ENCODE measurements at places on chromosomes 3 and 15.
A peak's percentile ranks its signal among the peaks of the same experiment; 100 is the strongest.

DNA sequence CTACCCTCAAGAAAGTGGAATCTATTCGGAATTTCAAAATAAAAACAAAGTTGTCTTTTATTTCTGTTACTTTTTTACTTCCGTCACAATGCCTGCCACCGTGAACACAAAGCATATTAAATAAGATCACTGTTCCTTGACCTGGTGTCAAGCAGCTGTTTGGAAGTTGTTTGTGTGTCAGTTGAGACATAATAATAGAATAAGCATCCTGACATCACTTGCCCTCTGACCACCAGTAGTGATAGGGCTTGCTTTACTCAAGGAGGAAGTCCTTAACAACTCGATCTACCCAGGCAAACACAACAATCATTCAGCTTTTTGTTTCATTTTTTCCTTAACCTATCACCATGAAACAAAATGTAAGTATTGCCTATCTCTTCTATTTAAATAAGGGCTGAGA, 454.4 kb upstream of the RASGRP1 start:
- no peak for DNase-seq

DNA sequence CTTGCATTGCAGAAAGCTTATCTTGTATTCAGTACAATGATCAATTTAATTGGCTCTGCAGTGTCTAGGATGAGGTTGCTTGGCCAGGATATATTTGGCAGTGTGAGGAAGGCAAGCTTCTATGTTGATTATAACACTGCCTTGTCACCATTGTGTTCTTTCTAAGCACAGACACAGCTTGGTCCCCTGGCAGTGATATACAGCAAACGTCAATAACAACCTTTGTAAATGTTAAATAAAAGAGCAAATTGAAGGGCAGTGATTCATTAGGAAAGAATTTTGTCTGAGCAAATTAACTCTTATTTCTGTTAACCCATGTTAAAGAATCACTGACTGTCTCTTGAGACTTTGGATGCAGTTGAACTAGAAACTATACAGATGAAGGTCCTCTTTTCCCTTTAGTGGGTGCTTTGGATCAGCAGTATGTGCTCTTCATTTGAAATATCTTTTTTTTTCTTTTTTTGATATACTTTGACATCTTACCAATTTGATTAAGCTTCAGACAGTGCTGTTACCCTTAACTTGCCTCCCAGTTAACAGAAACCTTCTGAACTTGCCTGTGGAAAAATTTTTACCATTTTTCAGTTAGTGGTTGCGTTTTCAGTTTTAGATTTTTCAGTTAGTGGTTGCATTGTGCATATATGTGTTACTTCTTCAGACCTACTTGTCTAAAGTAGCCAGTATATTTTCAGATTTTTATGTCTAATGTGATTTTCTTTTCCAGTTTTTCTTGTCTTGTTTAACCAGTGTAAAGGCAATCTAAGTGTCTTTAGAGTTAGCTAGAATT, 199.8 kb downstream of the TCF12 start:
- no peak for DNase-seq

DNA sequence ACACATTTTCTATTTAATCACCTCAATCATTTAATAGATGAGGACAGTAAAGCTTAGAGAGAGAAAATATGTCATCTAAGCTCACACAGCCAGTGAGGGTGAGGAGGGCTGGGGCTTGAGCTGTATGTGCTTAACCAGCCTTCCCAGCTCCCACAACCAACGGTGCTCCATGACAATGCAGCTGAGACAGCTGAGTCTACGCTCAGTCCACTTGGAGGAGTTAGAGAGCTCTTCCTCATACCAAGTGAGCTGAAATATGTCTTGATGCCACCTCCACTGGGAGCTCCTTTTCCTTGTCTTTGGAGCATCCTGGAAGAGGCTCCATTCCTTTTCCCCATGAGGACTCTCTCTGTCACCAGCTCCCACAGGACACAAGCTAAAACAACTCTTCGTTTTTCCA, 9.3 kb downstream of the HOMER2 start:
- no peak for DNase-seq

- peak; percentile 92 for DNase-seq
Measured at GRCh38 chr3:12484198-12484982, at the start of gene TSEN2. TSS of gene TSEN2 (plus strand) at chr3:12484480. CDS start at chr3:12489801, 5,321 bp downstream.

DNA sequence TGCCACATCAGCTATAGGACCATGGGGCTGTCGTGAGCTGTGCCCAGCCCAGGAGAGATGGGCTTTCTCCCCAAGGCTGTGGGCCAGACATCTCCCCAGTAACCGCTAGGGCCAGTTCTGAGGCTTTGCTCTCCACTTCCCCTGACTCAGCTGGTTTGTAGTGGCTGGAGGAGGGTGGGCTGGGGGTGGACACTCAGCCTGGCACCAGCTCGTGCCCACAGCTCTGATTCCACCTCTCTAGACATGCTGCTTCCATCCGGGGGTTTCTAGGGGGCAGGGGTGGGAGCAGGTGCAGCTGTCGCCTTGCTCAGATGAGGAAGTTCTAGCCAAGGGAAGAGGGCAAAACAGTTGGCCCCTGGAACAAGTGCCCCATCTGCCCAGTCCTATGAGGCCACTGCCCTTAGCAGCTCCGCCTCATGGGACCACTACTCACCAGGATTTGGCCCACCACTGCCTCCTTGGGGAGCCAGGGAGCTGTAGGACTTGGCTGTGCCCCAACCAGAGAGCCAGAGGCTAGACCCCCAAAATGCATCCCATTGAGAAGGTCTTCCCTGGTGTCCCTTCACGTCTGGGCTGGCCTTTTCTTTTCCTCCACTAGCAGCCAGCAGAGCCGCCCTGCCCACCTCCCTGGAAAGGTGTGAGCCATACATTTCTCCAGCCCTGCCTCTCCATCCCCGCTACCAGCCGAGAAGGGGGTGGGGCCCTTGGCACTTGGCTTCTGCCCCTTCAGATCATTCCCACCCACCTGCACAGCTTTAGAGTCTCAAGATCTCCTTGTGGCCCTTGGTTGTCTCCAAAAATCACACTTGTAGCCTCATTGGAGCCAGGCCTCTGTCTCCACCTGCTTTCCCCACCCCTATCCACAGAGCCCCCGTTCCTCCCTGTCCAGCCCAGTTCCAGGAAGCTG, 9.9 kb downstream of the GLYCTK start:
- DNase-seq, result no peak

Measured in stimulated activated CD4-positive, alpha-beta T cell treated with anti-CD3 and anti-CD28 coated beads, Interleukin-2, amount 100 ng/mL, for 4 hours (primary cell).